ENCODE measurements at places on chromosomes 5 and 9.

GRCh38 chr9:114461468-114461867 is 43.8 kb downstream of the WHRN start:
- no peak for DNase-seq

GRCh38 chr5:57334475-57334874 is 148.1 kb downstream of the ACTBL2 start:
- no peak for DNase-seq

DNA sequence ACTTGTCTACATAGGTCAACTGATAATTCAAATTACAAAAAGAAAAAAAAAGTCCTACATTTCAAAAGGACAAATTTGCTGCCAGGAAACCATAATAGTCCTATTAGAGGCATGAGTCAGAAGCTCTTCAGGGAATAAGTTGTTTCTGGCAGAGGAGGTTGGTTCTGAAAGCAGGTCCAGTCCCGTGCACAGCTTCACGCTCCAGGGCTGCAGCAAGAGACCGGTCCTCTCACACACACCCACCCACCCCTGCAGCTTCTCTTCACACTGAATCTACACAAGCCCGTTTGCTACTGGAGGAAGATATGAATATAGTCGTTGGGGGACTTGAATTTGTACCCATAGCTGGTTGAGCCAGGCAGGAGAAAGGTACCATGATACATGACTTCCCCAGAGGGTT is 36.9 kb upstream of the SLC1A3 start:
- DNase-seq: no peak

GRCh38 chr5:36724467-36725332 is 118.3 kb downstream of the SLC1A3 start:
- no peak for DNase-seq

GRCh38 chr9:29659014-29659413 is 2085.7 kb upstream of the C9orf72 start:
- no peak for DNase-seq

DNA sequence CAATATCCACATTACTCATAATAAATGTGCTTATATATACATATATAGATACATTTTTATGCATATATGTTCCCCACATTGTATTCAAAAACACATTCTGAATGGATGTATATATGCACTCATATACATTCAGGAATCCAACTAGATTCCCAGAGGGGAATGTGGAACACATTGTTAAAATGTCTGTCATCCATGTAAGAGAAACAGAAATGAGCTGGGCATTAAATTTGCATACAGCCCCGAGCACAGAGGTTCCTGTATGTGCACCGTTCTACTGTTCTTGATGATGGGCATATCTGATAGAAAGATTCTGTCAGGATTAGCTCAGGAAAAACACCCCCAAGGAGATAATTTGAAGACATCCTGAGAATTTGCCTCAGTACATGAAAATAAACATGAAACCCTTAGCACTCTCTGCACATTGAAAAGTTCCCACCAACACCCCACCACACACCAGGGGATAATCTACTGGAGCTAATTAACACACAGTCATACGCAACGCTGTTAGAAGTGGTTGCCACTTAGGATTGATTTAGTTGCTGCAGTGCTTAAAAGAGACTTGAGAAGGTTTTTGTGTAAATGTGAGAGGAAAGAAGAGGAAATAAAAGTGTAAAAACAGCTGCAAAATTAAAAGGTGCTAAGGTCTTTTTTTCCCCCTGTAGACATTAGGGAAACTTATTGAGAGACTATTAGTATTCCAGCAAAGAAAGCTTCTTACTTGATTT is 223.3 kb downstream of the SLF1 start:
- no peak for DNase-seq

DNA sequence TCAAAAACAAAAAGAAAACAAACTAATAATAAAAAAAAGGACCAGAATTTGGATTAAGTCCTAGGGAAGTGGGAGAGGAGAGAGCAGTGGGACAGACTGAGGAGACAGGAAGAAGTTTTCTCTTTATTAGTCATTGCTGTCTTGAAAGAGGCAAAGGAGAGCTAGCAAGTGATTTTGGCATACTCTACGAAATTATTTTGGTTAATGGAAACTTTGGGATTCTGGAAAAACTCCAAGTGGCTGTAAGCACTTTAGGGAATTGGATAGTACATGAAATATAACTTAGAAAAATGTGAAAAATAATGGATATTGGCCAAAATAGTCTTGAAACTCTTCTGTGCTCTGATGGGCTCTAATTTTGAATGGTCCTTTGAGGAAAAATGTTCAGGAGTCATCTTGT is 1641.8 kb upstream of the WWC1 start:
- no peak for DNase-seq

DNA sequence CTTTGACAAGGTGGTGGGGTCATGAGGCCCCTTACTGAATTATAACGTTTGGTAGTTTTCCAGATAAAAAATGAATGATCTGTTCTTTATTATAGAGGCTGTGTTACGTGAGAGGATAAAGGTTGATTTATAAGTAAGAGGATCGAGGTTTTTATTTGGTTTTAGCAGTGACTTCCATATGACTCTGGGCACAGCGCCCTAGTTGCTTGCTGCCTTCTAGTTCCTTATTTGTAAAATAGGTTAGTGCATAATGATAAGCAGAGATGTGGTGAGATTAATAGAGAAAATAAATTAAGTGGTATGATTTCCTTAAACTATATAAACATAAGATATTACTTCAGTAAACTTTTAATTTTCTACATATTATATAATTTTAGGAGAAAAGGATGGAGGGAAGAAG is 29.8 kb downstream of the MRRF start:
- no peak for DNase-seq

DNA sequence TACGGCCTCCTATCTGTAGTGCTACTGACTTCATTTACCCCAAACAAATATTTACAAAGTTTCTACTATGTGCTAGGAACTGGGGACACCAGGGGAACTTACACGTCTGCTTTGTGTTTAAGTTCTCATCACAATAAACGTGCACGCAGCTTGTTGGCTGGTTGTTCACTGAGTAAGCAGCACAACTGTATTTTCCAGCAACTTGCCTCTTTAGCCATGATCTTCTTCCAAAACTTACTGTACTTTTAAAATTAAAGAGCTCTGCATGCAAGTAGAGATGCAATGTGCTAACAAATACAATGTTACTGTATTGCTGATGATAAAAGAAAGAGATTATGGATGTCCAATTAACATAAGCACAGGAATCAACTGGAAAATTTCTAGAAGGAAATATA is 62.8 kb downstream of the RAPGEF1 start:
- DNase-seq: no peak
